ENCODE measurements at places on chromosomes 7 and 10.

GRCh38 chr7:50632561-50633413, 67.6 kb upstream of the DDC start:
- no peak for DNase-seq

DNA sequence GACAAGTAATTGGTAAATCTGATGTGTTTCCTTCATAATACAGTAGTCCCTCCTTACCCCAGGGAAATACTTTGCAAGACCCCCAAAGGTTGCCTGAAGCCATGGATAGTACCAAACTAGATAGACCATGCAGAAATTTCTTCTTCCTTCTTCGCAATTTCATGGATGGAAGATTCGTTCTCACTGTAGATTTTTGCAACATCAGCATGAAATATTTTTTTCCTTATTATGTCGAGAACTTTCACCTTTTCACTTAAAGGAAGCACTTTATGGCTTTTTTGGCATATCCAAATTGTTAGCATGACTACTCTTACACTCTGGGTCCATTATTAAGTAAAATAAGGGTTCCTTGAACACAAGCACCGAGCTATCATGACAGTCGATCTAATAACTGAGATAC, 333.2 kb downstream of the LHFPL3 start:
- DNase-seq: no peak

GRCh38 chr10:47246406-47247147, 53.4 kb upstream of the GDF10 start:
- no peak for DNase-seq

DNA sequence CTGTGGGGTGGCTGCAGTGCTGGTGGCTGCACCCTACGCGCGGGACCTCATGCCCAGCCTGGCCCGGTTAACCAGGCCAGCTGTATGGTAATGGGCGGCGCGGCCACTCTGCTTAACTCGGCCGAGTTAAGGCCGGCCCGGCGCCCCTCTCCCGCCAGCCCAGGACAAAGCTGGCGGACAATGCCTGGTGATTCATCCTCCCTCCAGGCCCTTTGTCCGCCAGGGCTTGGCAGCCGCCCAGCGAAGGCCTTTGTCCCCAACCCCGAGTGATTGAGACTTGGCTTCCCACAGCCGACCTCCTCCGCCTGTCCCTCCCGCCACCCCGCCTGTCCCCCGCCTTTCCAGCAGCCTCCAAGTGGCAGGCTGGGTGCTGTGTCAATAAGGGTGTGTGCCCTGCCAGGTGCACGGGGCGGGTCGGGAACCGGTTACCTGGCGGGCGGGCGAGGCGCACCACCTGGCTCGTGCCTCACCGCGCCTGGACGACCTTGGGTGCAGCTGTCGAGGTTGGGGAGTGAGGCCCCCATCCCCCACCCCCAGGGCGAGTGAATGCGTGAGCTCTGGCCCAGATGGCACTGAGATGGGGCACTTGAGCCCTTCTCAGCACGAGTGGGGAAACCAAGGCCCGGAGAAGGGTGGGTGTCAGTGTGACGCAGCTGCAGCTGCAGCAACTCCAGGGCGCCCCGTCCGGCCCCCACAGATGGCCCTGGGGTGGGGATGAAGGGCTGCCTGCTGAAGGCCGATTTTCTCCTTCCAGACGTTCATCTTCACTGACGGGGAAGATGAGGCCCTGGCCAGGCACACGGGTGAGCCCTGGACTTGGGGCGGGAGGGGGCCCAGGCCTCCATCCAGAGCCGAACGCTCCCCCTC, 4.6 kb downstream of the LFNG start:
- no peak for DNase-seq
